ENCODE measurements at places on chromosomes 2 and 18.

- H3K4me3 ChIP-seq = no peak overlapping the region
- no peak overlapping the region for H3K27ac ChIP-seq
- H3K36me3 ChIP-seq = peaks cover 20% of the 10 kb centered on the region
- no peaks in the 10 kb centered on the region for H3K27me3 ChIP-seq
- no peak for DNase-seq
- peaks cover 6% of the 10 kb centered on the region for H3K4me1 ChIP-seq
Observed at GRCh38 chr18:76444446-76445105, 50.5 kb downstream of the ZNF516 start.

GRCh38 chr2:29423061-29423666, 307.9 kb downstream of the CLIP4 start:
- no peak overlapping the region for H3K27ac ChIP-seq
- no peaks in the 10 kb centered on the region for H3K27me3 ChIP-seq
- no peak overlapping the region for H3K4me3 ChIP-seq
- H3K36me3 ChIP-seq = no peaks in the 10 kb centered on the region
- DNase-seq = no peak

DNA sequence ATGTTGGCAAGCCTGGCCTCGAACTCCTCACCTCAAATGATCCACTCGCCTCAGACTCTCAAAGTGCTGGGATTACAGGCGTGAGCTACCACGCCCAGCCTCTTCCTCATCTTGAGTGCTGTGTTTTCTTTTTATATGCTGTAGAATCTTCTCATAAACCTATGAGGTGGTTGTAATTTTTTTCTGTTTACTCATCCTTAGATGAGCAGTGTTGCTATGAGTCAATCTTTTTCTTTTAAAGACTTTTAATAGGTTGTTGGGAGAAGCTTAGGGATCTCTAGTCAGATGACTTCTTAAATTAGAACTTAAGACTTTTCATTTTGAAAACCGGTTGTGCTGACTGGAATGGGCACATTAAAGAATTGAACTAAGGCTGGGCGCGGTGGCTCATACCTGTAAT, 8.7 kb upstream of the AAK1 start:
- no peaks in the 10 kb centered on the region for H3K27me3 ChIP-seq
- no peak for DNase-seq
- no peak overlapping the region for H3K4me3 ChIP-seq
- H3K4me1 ChIP-seq = no peaks in the 10 kb centered on the region

GRCh38 chr2:186562209-186562578, 27.7 kb upstream of the ITGAV start:
- no peaks in the 10 kb centered on the region for H3K36me3 ChIP-seq
- H3K27me3 ChIP-seq = no peaks in the 10 kb centered on the region
- DNase-seq = no peak
- H3K27ac ChIP-seq = no peak overlapping the region
- no peak overlapping the region for H3K4me3 ChIP-seq

GRCh38 chr2:28447943-28448792, 47.7 kb upstream of the PLB1 start:
- no peaks in the 10 kb centered on the region for H3K4me1 ChIP-seq
- peak overlapping the region; percentile 64 for H3K27ac ChIP-seq
- no peaks in the 10 kb centered on the region for H3K36me3 ChIP-seq
- no peaks in the 10 kb centered on the region for H3K27me3 ChIP-seq
- DNase-seq = no peak
- no peak overlapping the region for H3K4me3 ChIP-seq

DNA sequence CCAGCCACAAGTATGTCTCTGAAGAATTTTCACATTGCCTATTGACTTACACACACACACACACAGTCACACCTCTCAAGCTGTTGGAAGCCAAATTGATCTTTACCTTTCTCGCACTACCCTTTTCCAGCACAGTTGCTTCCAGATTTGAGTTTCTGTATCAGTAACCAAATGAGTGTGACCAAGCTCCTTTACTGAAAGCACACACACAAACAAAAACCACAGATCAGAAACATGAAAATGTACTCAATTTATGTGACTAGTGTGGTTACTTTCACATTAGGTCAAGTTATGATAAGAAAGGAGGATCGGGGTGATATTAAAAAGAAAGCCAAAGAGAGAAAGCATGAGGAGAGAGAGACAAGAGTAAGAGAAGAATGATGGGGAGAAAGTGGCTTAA, 993.9 kb upstream of the POU3F3 start:
- no peaks in the 10 kb centered on the region for H3K36me3 ChIP-seq
- no peaks in the 10 kb centered on the region for H3K4me1 ChIP-seq
- no peak overlapping the region for H3K4me3 ChIP-seq
- DNase-seq = no peak
- H3K27ac ChIP-seq = no peak overlapping the region

DNA sequence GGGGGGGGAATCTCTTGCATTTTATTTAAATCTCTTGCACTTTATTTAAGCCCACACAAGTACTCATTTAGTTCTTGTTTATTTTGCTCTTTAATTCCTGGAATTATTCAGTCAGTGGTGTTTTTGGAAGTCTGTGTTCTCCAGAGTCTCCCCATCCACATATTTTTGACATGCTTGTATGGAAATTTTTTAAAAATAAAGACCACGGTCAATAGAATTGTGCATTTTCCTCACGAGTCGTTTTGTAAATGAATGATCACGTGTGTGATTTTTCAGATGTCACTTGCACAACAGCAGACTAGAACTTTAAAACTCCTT, 824 bp downstream of the CD302 start:
- H3K36me3 ChIP-seq = no peaks in the 10 kb centered on the region
- DNase-seq = no peak
- H3K27ac ChIP-seq = peak overlapping the region; percentile 82
- peaks cover 34% of the 10 kb centered on the region for H3K4me1 ChIP-seq
- H3K27me3 ChIP-seq = no peaks in the 10 kb centered on the region

- H3K27ac ChIP-seq = no peak overlapping the region
- H3K4me3 ChIP-seq = no peak overlapping the region
- H3K27me3 ChIP-seq = no peaks in the 10 kb centered on the region
- no peaks in the 10 kb centered on the region for H3K4me1 ChIP-seq
- no peak for DNase-seq
Observed at GRCh38 chr2:98391581-98392270, 45.5 kb downstream of the CNGA3 start.

GRCh38 chr2:1680222-1681016, 63.9 kb downstream of the PXDN start:
- peaks cover 29% of the 10 kb centered on the region for H3K36me3 ChIP-seq
- no peak overlapping the region for H3K4me3 ChIP-seq
- no peaks in the 10 kb centered on the region for H3K27me3 ChIP-seq
- no peak overlapping the region for H3K27ac ChIP-seq
- DNase-seq = no peak

- no peaks in the 10 kb centered on the region for H3K27me3 ChIP-seq
- no peak for DNase-seq
- H3K27ac ChIP-seq = no peak overlapping the region
- H3K36me3 ChIP-seq = no peaks in the 10 kb centered on the region
Observed at GRCh38 chr2:100905132-100905805, 85.3 kb downstream of the NPAS2 start.

DNA sequence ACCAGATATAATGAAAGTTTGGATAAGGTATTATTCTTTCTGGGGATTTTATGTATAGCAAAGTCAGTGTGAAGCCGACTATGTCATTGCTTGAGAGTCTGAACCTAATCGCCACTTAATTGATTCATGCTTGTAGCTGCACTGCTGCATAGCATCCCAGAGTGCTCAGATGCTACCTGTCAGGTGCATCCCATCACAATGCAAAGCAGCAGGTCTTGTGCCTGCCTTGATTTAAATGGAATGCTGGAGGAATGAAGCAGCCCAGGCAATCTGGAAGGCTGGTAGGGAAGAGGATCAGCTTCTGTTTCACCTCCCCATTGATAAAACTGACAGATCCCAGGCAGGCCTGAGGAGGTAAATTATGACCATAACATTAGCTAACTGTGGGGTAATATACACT, 40.4 kb upstream of the ATIC start:
- no peak overlapping the region for H3K27ac ChIP-seq
- DNase-seq = no peak
- peaks cover 6% of the 10 kb centered on the region for H3K4me1 ChIP-seq
- no peaks in the 10 kb centered on the region for H3K36me3 ChIP-seq

- no peak for DNase-seq
- H3K4me3 ChIP-seq = no peak overlapping the region
- no peaks in the 10 kb centered on the region for H3K27me3 ChIP-seq
- H3K27ac ChIP-seq = no peak overlapping the region
- no peaks in the 10 kb centered on the region for H3K36me3 ChIP-seq
Observed at GRCh38 chr2:52532956-52533355, 1234.6 kb upstream of the CHAC2 start.

DNA sequence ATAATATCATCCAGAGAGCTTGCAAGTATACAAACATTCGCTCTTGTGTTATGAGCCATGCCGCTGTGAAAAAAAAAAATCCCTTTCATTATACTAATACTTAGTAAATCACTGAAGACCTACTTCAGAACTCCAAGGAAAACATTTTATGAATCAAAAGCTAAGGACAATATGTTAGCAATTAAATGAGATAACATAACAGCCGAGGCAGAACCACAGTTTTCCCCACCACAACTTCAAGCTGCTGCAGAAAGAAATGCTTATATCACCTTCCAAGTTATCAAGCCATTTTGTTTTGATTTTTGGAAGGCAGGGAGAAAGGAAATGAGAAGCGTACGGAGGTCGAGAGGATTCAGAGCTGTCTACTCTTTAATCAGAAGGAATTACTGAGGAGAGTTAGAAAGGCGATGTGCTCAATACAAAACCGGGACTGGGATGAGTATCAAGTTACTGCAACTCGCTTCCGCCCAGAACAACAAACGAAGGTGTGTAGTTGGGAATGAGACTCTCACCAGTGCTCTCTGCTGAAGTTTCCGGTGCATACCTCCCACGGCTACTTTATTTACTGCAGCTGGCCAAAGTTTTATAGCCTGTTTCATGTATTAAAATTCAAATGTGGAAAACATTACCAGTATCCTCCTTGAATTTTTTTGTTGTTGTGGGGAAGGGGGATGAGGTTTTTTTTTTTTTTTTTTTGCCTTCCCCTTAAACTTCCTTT, 292.2 kb upstream of the CCDC68 start:
- peaks cover 54% of the 10 kb centered on the region for H3K4me1 ChIP-seq
- peaks cover 3% of the 10 kb centered on the region for H3K36me3 ChIP-seq

GRCh38 chr2:232325324-232326273, 53.0 kb upstream of the ALPP start:
- no peak overlapping the region for H3K4me3 ChIP-seq
- no peaks in the 10 kb centered on the region for H3K36me3 ChIP-seq
- H3K27me3 ChIP-seq = no peaks in the 10 kb centered on the region
- DNase-seq = no peak
- no peaks in the 10 kb centered on the region for H3K4me1 ChIP-seq

GRCh38 chr2:158651358-158652057, 143.6 kb upstream of the DAPL1 start:
- no peak overlapping the region for H3K4me3 ChIP-seq
- H3K36me3 ChIP-seq = no peaks in the 10 kb centered on the region
- DNase-seq = no peak
- H3K27me3 ChIP-seq = no peaks in the 10 kb centered on the region

GRCh38 chr18:48216639-48217257, 192.4 kb downstream of the ZBTB7C start:
- DNase-seq = no peak
- no peaks in the 10 kb centered on the region for H3K27me3 ChIP-seq
- no peak overlapping the region for H3K27ac ChIP-seq
- H3K4me1 ChIP-seq = no peaks in the 10 kb centered on the region
- H3K4me3 ChIP-seq = no peak overlapping the region

DNA sequence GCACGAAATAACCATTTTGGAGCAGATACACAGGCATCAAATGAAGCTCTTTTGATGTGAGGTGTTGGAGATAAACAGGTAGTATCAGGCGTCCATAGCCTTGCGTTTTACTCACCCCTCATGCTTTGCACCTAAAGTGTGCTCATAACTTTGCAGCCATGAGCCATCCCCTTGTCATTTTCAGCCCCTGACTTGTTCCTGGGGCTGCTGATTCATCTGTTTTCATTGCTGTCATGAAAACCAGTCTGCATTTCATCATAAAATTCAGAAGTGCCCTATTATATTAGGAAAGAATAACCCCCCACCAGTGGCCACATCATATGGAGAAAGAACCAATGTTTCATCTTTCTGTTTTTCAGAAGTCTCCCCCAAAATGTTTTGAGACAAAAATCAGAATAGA, 329.7 kb upstream of the NRP2 start:
- no peak overlapping the region for H3K27ac ChIP-seq
- no peaks in the 10 kb centered on the region for H3K4me1 ChIP-seq
- H3K27me3 ChIP-seq = no peaks in the 10 kb centered on the region
- H3K36me3 ChIP-seq = no peaks in the 10 kb centered on the region
- H3K4me3 ChIP-seq = no peak overlapping the region

DNA sequence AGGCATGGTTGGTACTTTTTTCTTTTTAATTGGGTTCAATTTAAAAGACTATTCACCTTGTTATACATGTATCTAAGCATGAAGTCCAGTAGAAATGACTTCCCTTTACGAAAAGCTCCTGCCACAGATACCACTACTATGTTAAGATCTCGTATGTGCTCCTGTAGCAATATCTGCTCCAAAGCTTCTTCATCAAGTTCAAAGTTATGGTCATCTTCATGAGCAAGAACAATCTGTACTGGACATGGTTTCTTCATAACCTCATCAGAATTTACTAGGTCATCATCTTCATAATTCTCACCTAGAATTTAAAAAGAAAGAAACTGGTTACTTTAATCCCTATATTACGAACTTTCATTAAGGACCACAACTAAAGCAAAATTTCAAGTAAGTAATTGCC, 33.9 kb downstream of the ATL2 start:
- no peak overlapping the region for H3K27ac ChIP-seq
- H3K27me3 ChIP-seq = no peaks in the 10 kb centered on the region
- no peaks in the 10 kb centered on the region for H3K4me1 ChIP-seq
- no peak for DNase-seq

- no peaks in the 10 kb centered on the region for H3K4me1 ChIP-seq
- no peak for DNase-seq
- H3K36me3 ChIP-seq = no peaks in the 10 kb centered on the region
- no peak overlapping the region for H3K27ac ChIP-seq
Observed at GRCh38 chr18:29629493-29630036, 1413.0 kb downstream of the DSC3 start.

DNA sequence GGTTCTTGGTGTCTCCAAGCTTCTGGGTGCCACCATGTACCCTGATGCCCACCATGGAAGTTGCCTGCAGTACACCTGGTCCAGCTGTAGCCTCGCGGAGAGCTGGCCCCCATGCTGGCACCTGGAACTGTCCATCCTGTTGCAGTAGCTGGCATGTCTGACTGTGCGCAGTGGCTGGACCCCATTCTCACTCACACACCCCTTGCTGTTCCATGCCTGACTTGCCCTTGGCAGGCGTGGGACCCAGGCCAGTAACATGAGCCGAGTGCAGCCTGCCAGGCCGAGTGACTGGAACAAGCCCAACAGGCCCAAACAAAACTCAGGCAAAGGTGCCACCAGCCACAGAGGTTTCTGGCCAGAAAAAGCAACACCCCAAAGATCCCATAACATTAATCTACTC, 73.8 kb downstream of the NEURL3 start:
- DNase-seq = no peak
- no peaks in the 10 kb centered on the region for H3K4me1 ChIP-seq
- H3K4me3 ChIP-seq = no peak overlapping the region
- no peaks in the 10 kb centered on the region for H3K27me3 ChIP-seq
- no peaks in the 10 kb centered on the region for H3K36me3 ChIP-seq

GRCh38 chr2:23588106-23588505, 203.1 kb downstream of the KLHL29 start:
- peaks cover 13% of the 10 kb centered on the region for H3K4me1 ChIP-seq
- H3K27me3 ChIP-seq = no peaks in the 10 kb centered on the region
- no peak overlapping the region for H3K27ac ChIP-seq
- no peaks in the 10 kb centered on the region for H3K36me3 ChIP-seq
- no peak overlapping the region for H3K4me3 ChIP-seq

GRCh38 chr2:40096360-40096759, 317.3 kb upstream of the THUMPD2 start:
- no peaks in the 10 kb centered on the region for H3K36me3 ChIP-seq
- H3K27ac ChIP-seq = no peak overlapping the region
- H3K4me3 ChIP-seq = no peak overlapping the region
- DNase-seq = no peak

Measured in thoracic aorta (tissue), 2 donors.